Suprapubic skin (tissue), 4 donors: ENCODE measurements at places on chromosomes 12 and 14. TPM values are rescaled to one million over a fixed set of nuclear protein-coding genes. Genes with fewer than 3 reads are reported as not detected.

The B4GALNT3 gene
- 37.0 TPM for total RNA-seq

The KRT75 gene
- total RNA-seq, result 3.3 TPM

The MYF5 gene
- not detected for total RNA-seq

The KRT71 gene
- total RNA-seq, result 85.9 TPM

The EML1 gene
- 17.6 TPM for total RNA-seq

The OAS1 gene
- total RNA-seq, result 26.8 TPM

The SLC6A13 gene
- total RNA-seq, result not detected

The DPF3 gene
- 0.80 TPM for total RNA-seq

The LRCOL1 gene
- not detected for total RNA-seq

The ADGRD1 gene
- total RNA-seq, result 12.4 TPM

The ZFYVE21 gene
- total RNA-seq, result 168 TPM

The ASCL1 gene
- total RNA-seq, result not detected

The CLEC1B gene
- not detected for total RNA-seq

The PMCH gene
- total RNA-seq, result not detected

The ORAI1 gene
- total RNA-seq, result 81.4 TPM

The LRTM2 gene
- not detected for total RNA-seq

The OR2AP1 gene
- total RNA-seq, result not detected

The COCH gene
- total RNA-seq, result 3.9 TPM

The GPR137C gene
- 0.17 TPM for total RNA-seq

The PKP2 gene
- total RNA-seq, result 6.4 TPM

The LIN7A gene
- 2.6 TPM for total RNA-seq

The GLT1D1 gene
- 2.9 TPM for total RNA-seq
